ENCODE measurements at places on chromosomes 2 and 18.

DNA sequence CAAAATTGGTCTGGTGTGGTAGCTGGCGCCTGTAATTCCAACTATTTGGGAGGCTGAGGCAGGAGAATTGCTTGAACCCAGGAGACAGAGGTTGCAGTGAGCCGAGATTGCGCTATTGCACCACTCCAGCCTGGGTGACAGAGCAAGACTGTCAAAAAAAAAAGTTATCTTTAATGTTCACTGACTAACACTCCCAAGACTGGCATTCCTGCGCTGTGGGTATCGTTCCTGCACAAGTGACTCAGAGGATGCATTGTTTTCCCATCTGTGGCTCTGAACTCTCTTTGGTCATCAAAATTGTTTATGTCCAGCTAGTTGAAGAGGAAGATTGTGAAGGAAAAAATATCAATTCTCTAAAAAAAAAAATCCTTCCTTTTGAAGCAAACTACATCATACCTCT is 539.0 kb downstream of the SOX11 start:
- DNase-seq: no peak

GRCh38 chr2:27448381-27448780 is 6.2 kb downstream of the KRTCAP3 start:
- DNase-seq: no peak

GRCh38 chr2:22855761-22856184 is 529.2 kb upstream of the KLHL29 start:
- no peak for DNase-seq

DNA sequence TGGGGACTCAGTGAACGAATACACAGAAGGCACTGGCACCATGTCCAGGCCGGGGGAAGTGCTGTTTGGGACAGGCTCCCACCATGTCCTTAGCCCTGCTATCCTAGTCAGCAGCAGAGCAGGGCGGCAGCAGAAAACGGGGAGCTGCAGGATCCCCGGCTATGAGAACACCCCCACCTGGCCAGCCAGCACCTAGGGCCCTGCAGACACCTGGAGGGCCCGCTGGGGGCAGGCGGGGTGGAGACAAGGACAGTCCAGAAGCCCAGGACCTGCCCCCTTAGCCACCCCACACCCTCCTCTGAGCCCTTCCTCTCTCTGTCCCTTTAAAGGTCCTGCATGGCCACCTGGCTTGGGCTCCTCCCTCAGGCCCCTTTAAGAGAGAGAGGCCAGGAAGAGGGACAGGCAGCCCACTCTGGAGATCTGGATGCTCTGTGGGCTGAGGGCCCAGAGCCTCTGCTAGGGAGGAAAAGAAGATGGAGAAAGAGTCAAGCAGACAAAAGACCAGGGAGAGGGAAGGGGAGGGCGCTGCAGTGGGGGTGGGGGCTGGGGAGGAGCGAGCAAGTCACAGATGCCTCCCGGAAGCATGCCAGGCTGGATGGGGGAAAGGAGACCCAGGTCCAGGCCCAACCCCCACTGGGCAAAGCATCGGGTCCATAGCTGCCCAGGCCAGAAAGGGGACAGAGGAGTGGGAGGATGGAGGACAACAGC is 48.6 kb downstream of the BIN1 start:
- no peak for DNase-seq

DNA sequence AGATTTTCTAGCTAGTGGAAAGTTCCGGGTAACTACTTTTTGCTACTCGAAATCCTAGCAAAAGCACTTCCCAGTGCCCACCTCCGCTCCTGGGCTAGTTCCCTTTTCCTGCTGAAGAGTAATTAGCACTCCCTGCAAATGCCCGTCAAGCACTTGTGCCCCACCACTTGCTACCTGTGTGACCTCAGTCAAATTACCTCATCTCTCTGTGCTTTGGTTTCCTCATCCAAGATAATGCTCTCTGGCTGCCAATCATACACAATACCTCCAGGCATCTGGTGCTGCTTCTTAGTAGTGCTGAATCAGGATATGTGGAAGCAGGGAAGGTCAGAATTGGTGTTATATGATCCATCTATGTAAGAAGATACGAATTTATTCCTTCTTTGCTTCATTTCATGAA is 102.1 kb upstream of the CDCA7 start:
- no peak for DNase-seq

GRCh38 chr2:190031969-190032618 is 30.4 kb downstream of the MSTN start:
- no peak for DNase-seq

DNA sequence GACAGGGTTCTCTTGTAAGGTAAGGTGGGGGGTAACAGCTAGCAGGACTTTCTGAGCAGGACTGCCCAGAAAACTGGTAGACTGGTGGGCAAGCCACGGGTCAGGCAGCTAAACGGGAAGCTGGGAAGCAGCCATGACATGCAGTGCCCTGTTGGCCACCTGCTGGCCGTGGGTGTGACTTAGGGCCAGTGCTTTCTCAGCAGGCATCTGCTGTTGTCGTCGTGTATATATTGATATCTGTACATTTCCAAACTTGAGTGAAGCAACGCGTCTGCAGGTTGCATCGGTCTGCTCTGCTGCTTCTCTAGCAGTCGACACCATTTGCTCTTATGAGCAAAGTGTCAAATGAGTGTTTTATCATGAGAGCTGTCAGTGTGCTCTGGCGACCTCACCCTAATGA is 31.0 kb downstream of the COA5 start:
- DNase-seq: peak; percentile 26

- no peak for DNase-seq
Measured at GRCh38 chr2:71691747-71692441, 238.5 kb downstream of the DYSF start.

- no peak for DNase-seq
Measured at GRCh38 chr2:40809156-40809555, 357.3 kb upstream of the SLC8A1 start.
